Breast epithelium (tissue), 4 donors: ENCODE measurements at places on chromosomes 1 and 21. TPM values are rescaled to one million over a fixed set of nuclear protein-coding genes. Genes with fewer than 3 reads are reported as not detected.

Gene MATN1
- total RNA-seq, result not detected

DNA sequence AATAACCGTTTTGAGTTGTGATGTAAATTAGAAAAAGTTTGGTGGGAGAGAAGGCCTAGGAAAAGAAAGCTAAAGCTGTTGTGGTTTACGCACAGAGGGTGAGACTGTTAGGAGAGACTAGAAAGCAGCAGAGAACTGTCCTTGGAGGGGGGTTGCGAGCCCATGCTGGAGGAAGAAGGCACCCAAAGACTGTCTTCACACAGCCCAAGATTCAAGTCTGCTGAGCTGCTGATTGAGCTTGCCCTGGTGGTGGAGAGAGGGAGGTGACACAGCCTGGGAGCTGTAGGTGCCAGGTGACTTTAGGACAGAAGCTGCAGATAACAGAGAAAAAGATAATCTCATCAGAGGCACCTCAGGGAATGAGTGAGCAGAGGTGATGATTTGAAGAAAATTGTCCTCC is 18.3 kb upstream of the TLR5 start:
- no peak for DNase-seq

DNA sequence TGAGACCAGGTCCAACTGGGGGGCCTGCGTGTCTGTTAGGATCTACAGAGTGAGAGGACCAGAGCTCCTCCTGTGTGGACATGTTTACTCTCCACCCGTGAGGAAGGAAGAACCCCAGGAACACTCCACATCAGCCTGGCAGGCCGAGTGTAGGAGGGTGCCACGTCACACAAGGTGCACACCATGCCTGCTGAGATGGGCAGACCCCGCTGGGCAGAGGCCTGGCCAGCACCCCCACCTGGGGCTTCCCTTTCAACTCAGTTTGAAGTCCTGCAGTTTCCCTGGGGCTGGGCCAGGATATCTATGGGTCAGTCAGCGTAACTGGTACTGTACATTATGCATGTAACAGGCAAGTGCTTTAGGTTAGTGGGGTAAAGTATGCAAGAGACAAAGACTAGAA is 30.1 kb upstream of the PCBP3 start:
- no peak for DNase-seq

DNA sequence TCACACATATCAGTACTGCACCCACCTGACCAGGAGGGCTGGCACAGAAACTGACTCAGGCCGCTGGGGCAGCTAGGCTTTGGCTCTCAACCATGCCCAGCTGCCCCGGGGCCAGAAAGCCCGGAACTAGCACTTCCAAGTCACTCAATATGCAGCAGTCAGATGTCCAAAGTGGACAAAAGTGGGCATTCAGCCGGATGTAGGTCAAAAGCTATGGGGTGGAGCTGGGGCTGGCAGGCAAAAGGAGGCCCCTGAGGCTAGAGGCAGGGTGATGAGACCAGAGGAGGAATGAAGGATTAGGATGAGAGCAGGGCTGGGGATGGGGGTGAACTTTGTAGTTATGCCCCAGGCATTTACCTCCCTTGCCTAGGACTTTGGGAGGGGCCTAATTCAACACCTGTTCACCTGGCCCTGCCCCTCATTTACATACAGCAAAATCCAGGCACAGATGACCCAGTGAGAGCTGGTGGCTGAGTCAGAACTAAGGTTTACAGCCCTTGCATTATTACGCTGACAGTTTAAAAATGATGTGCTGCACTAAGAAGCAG is 30.7 kb upstream of the EDN2 start:
- peak; percentile 84 for DNase-seq

Gene LCE1B
- total RNA-seq, result not detected

- peak; percentile 87 for DNase-seq
These were observed at the start of gene RRP1 for GRCh38 chr21:43789276-43790009. TSS of gene RRP1 (plus strand) at chr21:43789577. CDS start at chr21:43789630, 53 bp downstream.

Gene ACOT7
- total RNA-seq, result 12.8 TPM

- no peak for DNase-seq
These were observed 9.8 kb downstream of the NPR1 start for GRCh38 chr1:153688276-153688675.

Gene TUFT1
- 13.4 TPM for total RNA-seq

Gene NTRK1
- 0.73 TPM for total RNA-seq

GRCh38 chr1:101071470-101071891 is 45.9 kb upstream of the DPH5 start:
- DNase-seq, result no peak

- DNase-seq, result peak; percentile 59
These were observed 668 bp downstream of the CBR3 start for GRCh38 chr21:36135391-36136102.

DNA sequence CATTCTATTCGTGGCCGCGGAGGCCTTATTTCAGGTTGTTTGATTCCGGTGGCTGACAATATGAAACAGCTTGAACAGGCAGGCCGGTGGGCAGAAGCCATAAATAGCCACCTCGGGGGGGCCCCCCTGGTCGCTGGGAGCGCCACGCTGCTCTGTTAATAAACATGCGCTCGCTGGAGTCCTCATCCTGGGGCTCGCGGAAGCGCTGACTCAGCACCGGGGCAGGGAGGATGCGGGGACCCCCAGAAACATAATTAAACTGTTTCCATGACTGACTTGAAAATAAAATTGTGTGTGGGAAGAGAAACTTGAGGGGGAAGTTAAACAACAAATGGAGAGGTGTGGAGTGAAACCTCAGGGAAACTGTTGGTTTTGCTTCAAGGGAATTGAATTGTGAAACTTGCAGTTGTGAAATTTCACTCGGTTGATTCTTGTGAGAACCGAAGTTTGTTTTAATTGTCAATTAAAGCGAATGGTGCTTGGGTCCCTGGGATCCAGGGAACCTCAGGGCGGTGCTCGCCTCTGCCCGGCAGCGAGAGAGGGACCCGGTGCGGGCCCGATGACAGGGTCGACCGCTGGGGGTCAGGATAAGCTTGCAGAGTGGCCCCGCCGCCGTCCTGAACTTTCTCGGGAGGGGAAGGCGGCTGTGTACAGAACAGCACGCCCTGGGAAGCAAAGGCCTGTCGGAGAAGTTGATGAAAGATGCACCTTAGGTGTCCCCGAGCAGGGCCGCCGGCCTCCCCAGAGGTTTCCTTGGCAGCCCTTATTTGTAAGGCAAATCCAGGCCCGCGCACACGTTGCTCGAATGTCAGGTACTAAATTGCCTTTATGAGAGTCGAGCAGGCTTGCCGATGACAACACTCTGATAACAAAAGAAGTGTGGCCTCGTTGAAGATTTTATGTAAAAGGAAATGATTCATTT is 176.9 kb upstream of the LMO4 start:
- DNase-seq, result no peak

Gene CAP1
- total RNA-seq, result 285 TPM

- no peak for DNase-seq
These were observed 506.3 kb downstream of the LMO4 start for GRCh38 chr1:87834941-87835340.

DNA sequence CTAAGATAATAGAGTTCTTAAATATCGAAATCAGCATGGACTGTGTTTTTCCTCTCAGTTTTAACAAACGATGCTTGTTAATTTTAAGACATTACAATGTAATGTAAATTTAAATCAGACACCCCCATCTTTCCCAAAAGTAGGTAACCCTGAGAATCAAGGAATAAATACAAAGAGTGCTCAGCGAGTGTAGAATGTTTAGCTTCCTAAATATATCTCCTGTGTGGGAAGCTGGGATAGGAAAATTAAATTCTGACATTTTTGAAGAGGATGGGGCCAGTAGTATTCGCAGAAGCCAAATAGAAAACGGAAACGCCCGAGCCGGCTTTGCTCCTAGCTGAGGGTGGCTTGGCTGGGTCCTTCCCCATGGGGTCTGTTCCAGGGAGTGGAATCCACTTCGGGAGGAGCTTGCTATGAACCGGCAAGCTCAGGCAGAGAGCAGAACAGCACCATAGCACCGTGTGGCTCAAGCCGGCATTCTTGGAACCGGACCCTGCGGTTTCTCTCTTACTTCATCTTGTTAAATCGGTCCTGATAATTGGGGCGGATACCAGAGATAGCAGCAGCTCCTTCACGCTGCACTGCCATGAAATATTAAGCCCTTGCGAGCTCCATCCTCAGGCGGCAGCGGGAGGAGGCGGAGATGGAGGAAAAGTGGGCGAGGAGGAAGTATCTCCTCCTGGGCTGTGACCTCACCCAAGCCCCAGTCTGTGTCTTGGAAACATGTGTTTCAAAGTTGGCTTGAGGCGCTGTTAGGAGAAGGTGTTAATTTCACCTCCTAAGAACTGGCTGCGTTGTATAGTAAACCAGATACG is 24.9 kb downstream of the MAP3K7CL start:
- DNase-seq, result peak; percentile 52

GRCh38 chr1:15621975-15622374 is 4.7 kb downstream of the DDI2 start:
- no peak for DNase-seq

Gene HRNR
- total RNA-seq, result not detected

GRCh38 chr1:64542118-64542517 is 72.2 kb downstream of the CACHD1 start:
- no peak for DNase-seq

GRCh38 chr21:45735259-45736000 is 91.9 kb downstream of the PCBP3 start:
- no peak for DNase-seq

Gene KIF26B
- 0.33 TPM for total RNA-seq

- no peak for DNase-seq
These were observed 243.1 kb downstream of the FOXD2 start for GRCh38 chr1:47680815-47681475.

GRCh38 chr1:196593955-196594354 is 14.3 kb downstream of the KCNT2 start:
- no peak for DNase-seq

GRCh38 chr1:25065795-25066238 is 135.7 kb upstream of the RUNX3 start:
- DNase-seq, result no peak

Gene ZNF281
- 16.1 TPM for total RNA-seq

Gene ZSCAN20
- 7.5 TPM for total RNA-seq

DNA sequence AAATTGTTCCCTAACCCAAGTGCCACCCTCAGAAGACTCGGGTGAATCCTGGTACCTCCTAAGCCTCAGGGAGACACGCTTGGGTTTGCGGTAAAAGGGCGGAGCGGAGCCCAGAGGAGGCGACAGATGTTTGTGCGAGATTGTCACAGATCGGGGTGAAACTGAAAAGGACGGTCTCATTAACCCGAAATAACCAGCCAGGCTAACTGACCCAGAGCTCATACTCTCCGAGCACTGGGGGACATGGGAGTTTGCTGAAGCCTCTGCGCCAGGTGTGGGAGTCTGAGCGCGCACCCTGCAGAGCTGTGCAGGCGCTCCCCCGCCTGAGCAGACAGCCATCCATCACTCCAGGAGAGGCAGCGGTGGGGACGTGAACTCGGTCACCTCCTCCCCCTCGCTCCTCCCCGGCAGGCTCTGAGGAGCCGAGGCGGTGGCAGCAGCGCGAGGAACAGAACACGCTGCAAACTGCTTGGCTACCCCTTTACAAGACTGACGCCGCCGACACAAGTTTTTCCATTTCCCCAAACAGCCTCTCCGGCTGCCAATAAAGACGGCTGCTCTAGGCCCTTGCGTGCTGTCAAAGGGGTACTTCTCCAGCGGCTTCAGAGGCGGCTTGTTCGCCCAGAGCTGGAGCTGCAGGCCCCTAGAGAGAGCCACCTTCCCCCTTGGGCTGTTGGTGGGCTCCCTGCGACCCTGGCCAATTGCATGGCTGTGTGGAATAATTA is 43.5 kb downstream of the RRAGC start:
- no peak for DNase-seq

GRCh38 chr1:239826736-239827135 is 264.9 kb upstream of the FMN2 start:
- no peak for DNase-seq

- DNase-seq, result no peak
These were observed 115.9 kb upstream of the JUN start for GRCh38 chr1:58899587-58900271.
